ENCODE measurements at places on chromosomes 11 and 22.

- DNase-seq: no peak
These were observed 488.1 kb downstream of the NTM start for GRCh38 chr11:131858505-131858904.

GRCh38 chr11:118047749-118048148, 29.1 kb upstream of the TMPRSS4 start:
- DNase-seq: no peak

- DNase-seq: peak; percentile 52
These were observed 425.5 kb upstream of the CADM1 start for GRCh38 chr11:115929618-115930129.

DNA sequence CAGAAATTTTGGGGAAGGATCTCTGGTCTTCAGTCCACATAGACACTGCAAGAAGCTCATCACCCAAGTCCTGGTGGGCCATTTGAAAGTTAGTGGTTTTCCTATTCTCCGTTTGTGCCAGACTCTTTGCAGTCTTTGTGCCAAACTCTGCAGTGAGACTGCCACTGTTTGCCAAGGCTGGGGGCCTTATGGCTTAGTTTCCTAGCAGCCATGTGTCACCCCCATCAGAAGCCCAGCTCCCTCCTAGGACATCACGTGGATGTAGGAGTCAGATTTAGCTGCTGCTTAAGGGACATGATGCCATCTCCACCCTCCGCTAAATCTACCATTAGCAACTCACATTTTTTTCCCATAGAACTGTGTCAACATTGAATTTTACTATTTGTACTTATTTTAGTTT, 220.0 kb downstream of the C11orf91 start:
- DNase-seq: no peak

DNA sequence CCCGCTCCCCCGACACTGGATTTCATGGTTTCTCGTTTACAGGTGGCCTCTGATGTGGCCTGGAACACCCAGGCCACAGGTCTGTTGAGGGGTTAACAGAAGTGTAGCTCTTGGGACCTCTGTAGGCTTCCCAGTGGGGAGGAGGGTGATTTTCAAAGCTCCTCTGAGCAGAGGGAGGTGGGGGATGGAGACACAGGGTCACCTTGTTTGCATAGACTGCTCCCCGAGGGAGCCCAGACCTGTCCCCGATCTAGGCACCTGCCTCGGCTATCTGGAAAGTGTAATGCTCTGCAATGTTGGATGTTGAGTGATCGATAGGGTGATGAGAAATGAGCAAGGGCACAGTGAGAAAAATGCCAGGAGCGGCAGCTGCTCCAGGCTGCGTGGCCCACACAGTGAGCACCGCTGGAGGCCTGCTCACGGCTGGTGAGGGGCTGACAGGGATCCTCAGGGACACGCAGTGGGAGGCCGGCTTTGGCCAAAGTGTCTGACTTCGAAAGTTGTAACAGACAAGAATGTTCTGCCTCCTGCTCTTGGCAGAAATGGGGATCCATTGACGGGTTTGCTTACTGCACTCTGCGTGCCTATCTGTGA, 594.1 kb downstream of the BRD1 start:
- no peak for DNase-seq

GRCh38 chr22:22721681-22722354, 77.4 kb downstream of the GGTLC2 start:
- peak; percentile 5 for DNase-seq

DNA sequence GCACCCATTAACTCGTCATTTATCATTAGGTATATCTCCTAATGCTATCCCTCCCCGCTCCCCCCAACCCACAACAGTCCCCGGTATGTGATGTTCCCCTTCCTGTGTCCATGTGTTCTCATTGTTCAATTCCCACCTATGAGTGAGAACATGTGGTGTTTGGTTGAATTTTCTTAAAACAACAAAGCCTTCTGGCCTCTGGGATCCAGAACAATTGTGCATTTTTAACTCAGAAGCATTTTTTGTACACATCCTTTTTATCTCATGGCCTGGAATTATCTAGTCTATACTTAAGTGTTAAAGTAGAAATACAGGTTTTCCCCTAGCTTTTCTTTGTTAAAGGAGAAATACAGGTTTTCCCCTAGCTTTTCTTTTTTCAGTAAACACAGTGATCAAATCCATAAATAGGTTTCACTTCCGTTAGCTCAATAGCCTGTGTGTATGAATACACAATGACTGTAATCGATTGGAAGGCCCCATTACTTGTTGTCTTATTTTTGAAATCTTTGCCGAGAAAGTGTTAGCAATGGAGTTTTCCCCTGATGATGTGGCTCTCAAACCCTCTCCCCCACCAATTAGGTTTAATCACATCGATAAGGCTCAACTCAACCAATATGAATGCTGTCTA, 125.6 kb upstream of the PITPNB start:
- no peak for DNase-seq

- no peak for DNase-seq
These were observed 37.5 kb downstream of the BIRC2 start for GRCh38 chr11:102384419-102385079.

- DNase-seq: peak; percentile 85
These were observed 99.4 kb downstream of the MIAT start for GRCh38 chr22:26756675-26757293.

DNA sequence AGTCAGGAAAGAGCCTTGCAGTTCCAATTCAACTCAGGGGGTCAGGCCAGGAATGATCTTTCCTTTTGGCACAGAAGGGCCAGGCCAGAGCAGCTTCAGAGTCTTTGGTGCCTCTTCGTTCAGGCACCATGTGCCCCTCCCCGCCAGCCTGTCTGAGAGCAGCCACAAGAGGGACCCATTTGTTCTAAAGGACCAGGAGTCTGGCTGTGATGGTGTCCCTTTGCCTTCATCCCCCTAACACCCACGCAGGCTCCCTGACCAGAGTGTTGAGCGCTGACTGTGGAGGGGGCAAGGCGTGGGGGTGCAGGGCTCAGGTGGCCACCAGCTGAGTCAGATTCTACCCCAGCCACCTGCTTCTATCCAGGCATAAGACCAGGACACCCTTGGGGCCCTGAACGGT, 156.4 kb downstream of the TTC17 start:
- DNase-seq: no peak

DNA sequence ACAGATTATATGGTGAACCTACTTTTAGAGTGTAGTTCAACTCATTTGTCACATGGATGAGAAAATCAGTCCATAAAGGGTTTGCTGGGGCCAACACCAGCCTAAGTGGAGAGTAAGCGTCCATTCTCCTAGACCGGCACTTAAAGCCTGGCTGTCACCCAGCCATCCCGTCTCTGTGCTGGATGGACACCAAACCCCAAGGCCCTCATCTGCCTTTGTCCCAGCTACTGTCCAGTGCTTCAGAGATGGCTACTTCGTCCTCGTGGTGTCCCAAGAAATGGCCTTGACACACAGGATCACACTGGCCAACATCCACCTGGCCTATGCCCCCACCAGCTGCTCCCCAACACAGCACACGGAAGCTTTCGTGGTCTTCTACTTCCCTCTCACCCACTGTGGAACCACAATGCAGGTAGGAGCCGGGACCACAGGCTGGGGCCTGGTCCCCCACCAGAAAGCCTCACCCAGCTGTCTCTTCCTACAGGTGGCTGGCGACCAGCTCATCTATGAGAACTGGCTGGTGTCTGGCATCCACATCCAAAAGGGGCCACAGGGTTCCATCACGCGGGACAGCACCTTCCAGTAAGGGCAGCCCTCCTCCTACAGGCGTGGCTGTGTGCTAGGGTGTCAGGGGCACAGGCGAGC, 3.5 kb downstream of the ZP1 start:
- DNase-seq: no peak

DNA sequence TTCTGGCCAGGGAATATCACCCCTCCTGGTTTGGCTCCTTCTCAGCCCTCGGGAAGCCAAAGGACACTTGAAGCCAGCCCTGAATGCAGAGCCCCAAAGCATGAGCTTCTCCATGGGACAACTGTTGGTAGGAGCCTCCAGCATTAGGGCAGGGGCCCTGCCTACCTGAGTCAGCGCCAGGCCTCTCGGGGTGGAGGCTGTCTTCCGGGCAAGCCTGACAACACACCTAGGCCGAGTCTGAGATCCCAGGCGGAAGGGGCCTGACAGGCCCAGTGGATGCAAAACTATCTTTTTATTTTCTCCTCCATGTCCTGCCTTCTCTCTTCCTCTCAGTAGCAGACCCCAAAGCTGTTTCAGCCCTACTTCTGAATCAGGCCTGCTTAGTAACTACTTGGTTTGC, 27.6 kb downstream of the RCOR2 start:
- DNase-seq: no peak

DNA sequence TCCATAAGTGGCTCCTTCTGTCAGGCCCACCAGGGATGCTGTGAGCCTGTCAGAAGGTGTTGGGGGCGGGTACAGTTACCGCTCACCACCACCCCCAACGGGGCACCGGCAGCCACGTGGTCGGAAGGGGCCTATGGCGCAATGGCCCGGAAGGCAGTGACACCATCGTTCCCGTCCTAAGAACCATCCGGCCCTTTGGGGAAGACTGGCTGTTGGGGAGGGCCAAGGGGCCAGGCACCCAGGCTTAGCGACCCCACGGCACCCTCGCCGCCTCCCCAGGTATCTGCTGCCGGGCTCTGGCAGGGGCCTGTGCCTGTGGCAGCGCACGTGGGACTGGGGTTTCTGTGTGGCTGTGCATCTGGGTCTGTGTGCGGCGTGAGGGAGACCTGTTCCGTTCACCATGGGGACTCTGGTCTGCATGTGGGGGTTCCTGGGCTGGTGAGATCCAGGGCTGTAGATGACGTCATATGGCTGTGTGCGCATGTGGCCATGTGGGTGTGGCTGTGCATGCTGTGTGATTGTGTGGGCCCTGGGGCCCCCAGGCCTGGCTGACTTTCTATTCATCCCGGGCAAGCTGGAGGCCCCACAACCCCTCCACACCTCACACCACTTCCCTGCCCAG, 717 bp downstream of the OSM start:
- no peak for DNase-seq

DNA sequence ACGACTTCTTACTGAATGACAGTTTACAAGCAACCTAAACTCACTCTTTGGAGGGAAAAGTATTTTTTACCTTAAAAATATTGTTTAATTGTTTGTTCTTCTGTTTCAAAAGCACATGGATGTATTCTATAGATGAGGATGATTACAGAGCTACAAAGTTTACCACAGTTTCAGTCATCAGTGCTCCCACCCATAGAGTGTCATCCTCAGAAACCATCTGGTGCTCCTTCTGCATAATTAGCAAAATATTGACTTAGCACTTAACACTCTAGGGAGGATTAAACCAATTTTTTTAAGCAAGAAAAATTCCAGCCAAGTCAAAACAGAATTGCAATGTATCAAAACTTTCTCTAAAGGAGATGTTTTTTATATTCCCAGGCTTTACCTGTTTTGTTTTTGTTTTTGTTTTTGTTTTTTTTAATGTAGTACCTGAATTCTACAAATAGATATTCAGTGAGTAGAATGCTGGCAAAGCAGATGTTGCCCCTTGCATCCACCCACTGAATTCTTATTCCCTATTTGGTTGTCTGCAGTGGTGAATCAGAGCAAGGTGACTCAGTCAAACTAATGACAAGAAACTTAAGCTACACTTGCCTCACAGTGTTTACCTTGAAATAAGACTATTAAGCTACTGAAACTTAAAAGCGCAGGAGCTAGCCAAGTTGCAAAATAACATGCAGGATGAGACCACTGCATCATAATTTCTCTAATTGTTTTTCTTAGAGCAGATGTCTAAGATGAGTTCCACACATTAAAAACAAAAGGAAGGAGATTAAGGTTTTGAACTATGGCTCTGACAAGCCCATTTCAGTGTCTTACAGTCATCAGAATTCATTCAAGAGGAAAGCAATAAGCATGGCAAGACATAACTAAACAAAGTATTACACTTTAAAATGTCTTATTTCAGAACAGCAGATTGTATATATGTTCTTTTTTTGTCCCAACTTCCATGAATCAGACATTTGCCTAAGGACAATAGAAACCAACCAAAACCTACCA, 155.1 kb upstream of the SOX6 start:
- peak; percentile 71 for DNase-seq

DNA sequence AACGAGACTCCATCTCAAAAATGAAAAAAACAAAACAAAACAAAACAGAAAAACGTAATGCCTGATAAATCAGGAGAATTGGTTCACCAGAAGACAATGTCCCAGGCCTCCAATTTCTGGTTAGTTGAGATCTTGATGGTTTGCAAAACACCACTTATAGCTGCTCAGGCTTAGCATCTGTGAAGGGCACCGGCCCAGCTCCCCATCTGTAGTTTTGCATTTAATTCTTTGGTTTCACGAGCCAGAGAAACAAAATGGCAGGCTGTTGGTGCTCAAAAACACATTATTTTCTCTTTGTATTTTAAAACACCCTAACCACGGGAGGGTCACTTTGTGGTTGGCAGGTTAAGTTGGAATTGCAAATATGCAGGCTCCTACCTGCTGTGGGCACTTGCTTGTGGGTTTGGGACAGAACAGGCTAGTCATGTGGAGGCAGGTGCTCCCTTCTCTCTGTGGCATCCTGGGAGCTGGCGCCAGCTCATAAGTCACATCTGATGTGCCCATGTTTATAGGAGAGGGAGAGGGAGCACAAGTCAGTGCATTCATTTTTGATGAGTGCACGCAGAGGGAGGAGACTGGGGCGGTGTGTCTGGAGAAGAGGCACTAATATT, 145.9 kb downstream of the CEP164 start:
- no peak for DNase-seq

GRCh38 chr11:4030197-4030596, 64.4 kb upstream of the RRM1 start:
- DNase-seq: no peak

GRCh38 chr22:19064354-19065054, 57.7 kb downstream of the DGCR2 start:
- no peak for DNase-seq

GRCh38 chr11:74909812-74910211, 39.1 kb downstream of the XRRA1 start:
- DNase-seq: no peak

- no peak for DNase-seq
These were observed 27.9 kb upstream of the GRK3 start for GRCh38 chr22:25536589-25536988.

DNA sequence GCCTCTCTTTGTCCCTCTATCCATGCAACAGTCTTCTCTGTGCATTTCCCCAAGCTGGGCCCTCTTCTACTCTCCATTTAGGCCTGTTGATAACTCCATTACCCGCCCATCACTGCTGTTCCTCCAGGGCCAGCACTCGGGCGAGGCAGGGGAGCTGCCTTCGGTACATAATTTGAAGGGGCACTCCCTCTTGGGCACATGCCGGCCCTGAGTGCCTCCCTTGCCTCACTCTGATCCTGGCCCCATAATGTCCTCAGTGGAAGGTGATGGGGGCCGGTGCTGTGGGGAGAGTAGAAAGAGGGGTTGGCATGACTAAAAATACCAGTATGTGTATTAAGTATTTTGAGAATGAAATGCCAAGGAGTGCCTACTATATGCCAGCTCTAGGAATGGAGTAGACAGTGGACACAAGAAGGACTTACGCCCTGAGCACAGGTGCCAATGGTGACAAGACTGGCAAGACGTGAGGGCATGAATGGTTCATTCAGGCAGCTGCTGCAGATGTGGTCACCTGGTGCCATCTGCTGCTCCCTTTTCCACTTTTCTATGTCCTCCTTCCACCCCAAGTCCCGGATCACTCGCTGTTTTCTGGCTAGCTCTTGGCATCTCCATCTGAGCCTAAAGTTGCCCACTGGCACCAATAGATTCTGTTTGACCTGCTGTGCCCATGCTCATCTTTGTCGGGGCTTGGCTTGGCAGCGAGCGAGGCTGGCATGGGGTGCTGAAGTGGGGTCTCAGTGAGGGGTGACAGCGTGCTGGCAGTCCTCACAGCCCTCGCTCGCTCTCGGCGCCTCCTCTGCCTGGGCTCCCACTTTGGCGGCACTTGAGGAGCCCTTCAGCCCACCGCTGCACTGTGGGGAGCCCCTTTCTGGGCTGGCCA, 22.6 kb downstream of the TMEM218 start:
- DNase-seq: no peak

GRCh38 chr22:20436768-20437612, 635 bp downstream of the SCARF2 start:
- peak; percentile 64 for DNase-seq

GRCh38 chr22:30600921-30601320, 6.1 kb upstream of the TCN2 start:
- no peak for DNase-seq

All from astrocyte of the hippocampus (primary cell).